ENCODE measurements at places on chromosomes 1 and 21.
A peak's percentile ranks its signal among the peaks of the same experiment; 100 is the strongest.

GRCh38 chr1:98203466-98203865 lies 282.6 kb upstream of the DPYD start:
- no peaks in the 10 kb centered on the region for H3K27me3 ChIP-seq
- no peak for DNase-seq
- peaks cover 10% of the 10 kb centered on the region for H3K4me1 ChIP-seq
- no peak overlapping the region for H3K27ac ChIP-seq

DNA sequence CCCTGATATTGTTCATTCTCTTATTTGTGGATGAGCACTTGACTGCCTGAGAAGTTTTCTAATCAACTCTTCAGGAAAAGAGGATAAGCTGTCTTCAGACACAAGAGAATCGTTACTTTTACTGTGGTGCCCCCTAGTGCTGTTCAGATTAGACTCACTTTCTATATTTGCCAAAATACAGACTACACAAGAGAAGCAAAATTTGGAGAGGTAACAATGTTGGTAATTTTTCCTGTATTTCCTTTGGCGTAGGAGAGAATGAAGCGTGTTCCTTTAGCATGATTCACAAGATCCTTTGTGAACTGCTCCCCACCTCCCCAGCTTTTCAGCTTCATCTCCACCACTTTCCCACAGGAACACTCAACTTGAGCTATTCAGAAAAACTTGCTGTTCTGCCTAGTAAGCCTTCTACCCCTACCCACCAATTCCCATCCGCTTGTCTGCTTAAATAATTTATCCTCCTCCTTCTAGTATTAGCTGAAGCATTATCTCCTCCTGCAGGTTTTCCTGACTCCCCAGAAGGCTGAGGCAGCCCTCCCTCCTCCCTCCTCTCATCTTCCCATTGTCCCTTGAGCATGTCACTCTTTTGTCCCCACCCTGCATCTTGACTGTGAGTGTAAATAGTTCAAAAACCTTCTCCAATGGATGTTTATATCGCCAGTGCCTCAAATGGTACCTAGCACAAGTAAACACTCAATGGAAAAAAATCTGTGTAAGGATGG lies 4.5 kb downstream of the TNFSF4 start:
- DNase-seq = no peak
- H3K27me3 ChIP-seq = peaks cover 9% of the 10 kb centered on the region
- no peaks in the 10 kb centered on the region for H3K36me3 ChIP-seq
- H3K27ac ChIP-seq = no peak overlapping the region
- no peak overlapping the region for H3K4me3 ChIP-seq

- H3K36me3 ChIP-seq = peaks cover 36% of the 10 kb centered on the region
- no peak overlapping the region for H3K27ac ChIP-seq
- no peaks in the 10 kb centered on the region for H3K4me1 ChIP-seq
- H3K27me3 ChIP-seq = no peaks in the 10 kb centered on the region
Observed at GRCh38 chr1:25978403-25978802, 19.5 kb downstream of the PAFAH2 start.

DNA sequence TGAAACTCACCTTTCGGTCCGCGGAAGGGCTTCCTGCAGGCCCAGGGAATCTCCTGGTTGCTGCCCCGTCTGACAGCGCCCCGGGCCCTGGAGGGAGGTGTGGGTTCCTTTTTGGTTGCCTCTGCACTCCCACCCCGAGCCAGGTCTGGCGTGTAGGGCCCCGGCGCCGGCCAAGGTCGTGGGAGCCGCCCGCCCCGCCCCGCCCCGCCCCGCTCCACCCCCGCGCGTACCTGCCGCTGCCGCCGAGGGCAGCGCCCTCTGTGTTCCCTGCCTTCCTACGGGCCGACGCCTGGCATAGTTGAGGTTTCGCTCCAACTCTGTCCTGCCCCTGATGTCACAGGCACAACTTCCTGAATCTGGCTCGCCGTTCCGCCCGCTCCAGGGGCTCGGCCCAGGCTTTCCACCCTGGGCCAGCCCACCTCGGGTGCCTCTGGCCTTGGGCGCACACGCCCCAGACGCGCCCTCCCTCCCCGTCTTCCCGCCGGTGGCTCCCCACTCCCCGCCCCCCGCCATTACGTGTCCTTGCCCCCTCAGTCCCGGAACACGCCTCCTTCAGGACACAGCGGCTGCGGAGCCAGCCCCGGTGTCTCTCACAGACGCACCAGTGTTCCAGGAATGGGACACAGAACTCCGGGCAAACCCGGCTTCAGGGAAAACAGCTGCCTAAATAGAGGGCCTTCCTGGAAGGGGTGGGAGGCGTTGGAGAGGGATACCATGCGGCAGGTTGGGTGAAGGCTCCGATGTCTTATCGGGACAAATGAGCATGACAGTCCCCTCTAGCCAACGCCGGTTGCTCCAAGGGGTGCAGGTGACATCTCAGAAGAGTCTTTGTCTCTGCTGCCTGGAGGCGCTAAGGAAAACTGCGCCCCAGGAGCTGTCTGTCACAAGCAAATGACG lies at the start of gene KIAA0040:
KIAA0040 (minus strand) TSS at position 147 of the 897 bp plus-strand sequence. CDS start 31,763 bp downstream, outside the sequence.
- no peak for DNase-seq
- H3K27ac ChIP-seq = peak within 1 kb of the TSS; percentile 83
- H3K4me1 ChIP-seq = peaks cover 17% of the 10 kb centered on the region
- peaks cover 3% of the 10 kb centered on the region for H3K27me3 ChIP-seq
- peaks cover 2% of the 10 kb centered on the region for H3K36me3 ChIP-seq

- no peak for DNase-seq
- peaks cover 34% of the 10 kb centered on the region for H3K4me1 ChIP-seq
Observed at GRCh38 chr1:58893257-58893869, 109.5 kb upstream of the JUN start.

GRCh38 chr1:40519517-40519916 lies 10.9 kb downstream of the EXO5 start:
- no peaks in the 10 kb centered on the region for H3K4me1 ChIP-seq
- DNase-seq = no peak
- H3K36me3 ChIP-seq = peaks cover 35% of the 10 kb centered on the region
- H3K27me3 ChIP-seq = no peaks in the 10 kb centered on the region
- H3K4me3 ChIP-seq = no peak overlapping the region
- H3K27ac ChIP-seq = no peak overlapping the region
